Activated CD8-positive, alpha-beta T cell treated with anti-CD3 and anti-CD28 coated beads for 36 hours (primary cell): ENCODE measurements at places on chromosomes 6 and 20. TPM values are rescaled to one million over a fixed set of nuclear protein-coding genes. Genes with fewer than 3 reads are reported as not detected.

GRCh38 chr6:161338015-161338414 is 64.2 kb upstream of the AGPAT4 start:
- H3K36me3 ChIP-seq, result no peaks in the 10 kb centered on the region
- no peaks in the 10 kb centered on the region for H3K4me1 ChIP-seq
- H3K27me3 ChIP-seq, result peaks cover 2% of the 10 kb centered on the region

DNA sequence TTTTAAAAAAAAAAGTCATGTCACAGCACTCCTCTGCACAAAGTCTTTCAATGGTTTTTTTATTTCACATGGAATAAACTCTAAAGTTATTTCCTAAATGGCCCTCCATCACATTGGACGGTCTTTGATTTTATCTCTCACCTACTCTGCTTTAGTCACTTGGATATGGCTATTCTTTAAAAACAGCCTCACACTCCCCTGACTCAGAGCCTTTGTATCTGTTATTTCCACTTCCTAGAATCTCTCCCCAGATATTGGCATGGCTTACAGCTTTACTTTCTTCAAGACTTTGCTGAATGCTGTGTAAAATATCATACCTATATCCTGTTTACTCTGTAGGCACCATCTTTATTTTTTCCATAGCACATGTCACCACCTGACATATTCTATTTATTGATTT is 194.7 kb upstream of the MCHR2 start:
- H3K27ac ChIP-seq, result no peak overlapping the region
- H3K4me3 ChIP-seq, result no peak overlapping the region
- DNase-seq, result no peak
- H3K27me3 ChIP-seq, result peaks cover 3% of the 10 kb centered on the region
- H3K4me1 ChIP-seq, result no peaks in the 10 kb centered on the region
- no peaks in the 10 kb centered on the region for H3K36me3 ChIP-seq

GRCh38 chr6:24355393-24355792 is 2.5 kb downstream of the DCDC2 start:
- peaks cover 18% of the 10 kb centered on the region for H3K27me3 ChIP-seq
- no peak overlapping the region for H3K4me3 ChIP-seq
- no peaks in the 10 kb centered on the region for H3K36me3 ChIP-seq
- H3K4me1 ChIP-seq, result peaks cover 13% of the 10 kb centered on the region

The IL17A gene
- total RNA-seq, result not detected

The PTCRA gene
- not detected for total RNA-seq

The MPC1 gene
- 17.4 TPM for total RNA-seq

DNA sequence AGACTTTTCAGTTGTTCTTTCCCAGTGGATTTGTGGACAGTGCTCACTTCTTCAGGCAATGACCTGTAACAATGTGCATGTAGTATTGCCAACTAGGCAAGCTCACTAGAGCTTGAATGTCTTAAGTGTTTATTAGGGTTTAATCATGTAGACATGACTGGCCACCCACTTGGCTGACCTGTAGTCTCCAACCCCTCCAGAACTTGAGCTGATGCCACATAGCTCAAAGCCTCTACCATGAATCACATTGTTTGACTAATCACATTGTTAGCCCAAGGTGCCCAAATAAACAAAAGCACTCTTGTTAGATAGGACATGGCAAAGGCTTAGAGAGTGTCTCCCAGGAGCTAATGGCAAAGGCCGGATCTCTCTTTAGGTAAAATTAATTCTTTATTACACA is 272.7 kb downstream of the GRIK2 start:
- H3K4me3 ChIP-seq, result no peak overlapping the region
- no peaks in the 10 kb centered on the region for H3K36me3 ChIP-seq
- no peaks in the 10 kb centered on the region for H3K27me3 ChIP-seq
- DNase-seq, result no peak
- no peaks in the 10 kb centered on the region for H3K4me1 ChIP-seq
- H3K27ac ChIP-seq, result no peak overlapping the region

GRCh38 chr6:96110878-96111277 is 95.1 kb downstream of the FUT9 start:
- H3K4me1 ChIP-seq, result no peaks in the 10 kb centered on the region
- H3K27me3 ChIP-seq, result no peaks in the 10 kb centered on the region
- H3K27ac ChIP-seq, result no peak overlapping the region

DNA sequence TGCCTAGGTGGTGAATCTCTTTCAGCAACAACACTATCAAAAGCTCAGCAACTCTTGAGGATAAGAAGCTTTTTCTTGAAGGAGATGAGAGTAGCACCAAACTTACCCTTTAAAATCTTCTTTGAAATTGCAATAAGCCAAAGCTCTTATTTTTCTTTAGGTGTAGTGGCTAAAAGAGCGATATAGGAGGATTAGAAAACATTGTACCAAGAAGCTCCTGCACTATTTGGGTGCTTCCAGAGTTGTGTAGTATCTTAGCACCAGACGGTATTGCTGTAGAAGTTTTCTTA is 1.2 kb downstream of the FUT9 start:
- no peak overlapping the region for H3K4me3 ChIP-seq
- H3K27ac ChIP-seq, result no peak overlapping the region
- H3K36me3 ChIP-seq, result no peaks in the 10 kb centered on the region
- H3K27me3 ChIP-seq, result peaks cover 23% of the 10 kb centered on the region

DNA sequence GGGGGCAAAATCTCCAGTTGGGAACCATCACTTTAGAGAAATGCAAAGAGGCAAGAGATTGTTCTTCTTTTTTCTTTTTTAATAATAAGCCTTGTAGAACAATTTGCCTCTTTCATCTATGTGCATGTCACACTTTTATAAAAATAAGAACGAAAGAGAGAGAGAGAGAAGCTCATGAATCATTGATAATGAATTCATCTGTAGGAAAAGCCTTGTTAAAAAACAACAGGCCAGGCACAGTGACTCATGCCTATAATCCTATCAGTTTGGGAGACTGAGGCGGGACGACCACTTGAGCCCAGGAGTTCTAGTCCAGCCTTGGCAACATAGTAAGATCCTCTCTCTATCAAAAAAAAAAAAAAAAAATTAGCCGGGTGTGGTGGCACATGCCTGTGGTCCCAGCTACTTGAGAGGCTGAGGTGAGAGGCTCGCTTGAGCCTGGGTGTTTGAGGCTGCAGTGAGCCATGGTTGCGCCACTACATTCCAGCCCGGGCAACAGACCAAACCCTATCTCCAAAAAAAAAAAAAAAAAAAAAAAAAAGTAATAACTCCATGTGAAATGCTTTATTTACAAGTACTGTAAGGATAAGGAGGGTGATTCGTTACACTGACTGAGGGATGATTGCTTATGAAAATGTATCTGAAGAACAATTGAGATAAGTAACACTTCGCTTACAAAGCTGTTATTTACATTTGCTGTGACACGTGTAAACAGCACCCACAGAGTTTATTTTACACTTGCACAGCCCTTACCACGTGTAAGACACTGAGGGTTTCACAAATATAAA is 6.0 kb downstream of the CCN5 start:
- no peak overlapping the region for H3K27ac ChIP-seq
- no peak for DNase-seq
- H3K27me3 ChIP-seq, result no peaks in the 10 kb centered on the region

The RSPH9 gene
- 0.11 TPM for total RNA-seq
